ENCODE measurements at places on chromosomes 1 and 21.
A peak's percentile ranks its signal among the peaks of the same experiment; 100 is the strongest.

- DNase-seq: no peak
These were observed 3.5 kb downstream of the LRP8 start for GRCh38 chr1:53324321-53324720.

DNA sequence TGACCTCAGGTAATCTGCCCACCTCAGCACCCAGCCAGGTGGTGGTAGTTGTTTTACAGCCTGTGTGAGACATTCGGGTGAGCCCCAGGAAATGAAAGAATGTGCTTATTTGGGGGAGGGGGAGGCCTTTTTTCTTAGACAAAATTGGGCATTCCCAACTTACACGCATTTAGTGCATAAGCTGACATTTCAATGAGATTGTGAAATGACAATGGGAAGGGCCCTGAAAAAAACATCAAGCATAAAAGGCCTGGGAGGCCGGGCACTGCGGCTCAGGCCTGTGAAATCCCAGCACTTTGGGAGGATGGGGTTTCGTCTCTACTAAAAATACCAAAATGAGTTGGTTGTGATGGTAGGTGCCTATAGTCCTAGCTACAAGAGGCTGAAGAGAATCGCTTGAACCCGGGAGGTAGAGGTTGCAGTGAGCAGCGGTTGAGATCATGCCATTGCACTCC, 5.0 kb downstream of the GAS5 start:
- DNase-seq: no peak

DNA sequence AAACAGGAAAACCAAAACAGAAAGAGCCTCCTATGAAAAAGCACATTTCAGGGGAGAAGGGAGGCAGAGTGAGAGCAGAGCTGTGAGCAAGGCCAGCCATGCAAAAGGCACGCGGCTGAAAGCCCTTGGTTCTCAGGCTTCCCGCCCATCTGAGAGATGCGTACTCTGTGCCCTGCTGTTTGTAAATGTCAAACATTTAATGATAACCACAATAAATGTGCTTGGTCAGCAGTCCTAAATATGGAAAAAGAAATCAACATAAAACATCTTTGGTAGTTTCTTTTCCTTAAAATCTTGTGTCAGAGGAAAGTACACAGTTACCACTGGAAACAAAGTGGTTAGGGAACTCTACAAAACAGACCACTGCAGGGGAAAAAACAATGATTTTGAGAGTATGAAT, 283.1 kb downstream of the DSCAM start:
- no peak for DNase-seq

GRCh38 chr1:209565759-209566678, 17.5 kb upstream of the CAMK1G start:
- DNase-seq: peak; percentile 46

- DNase-seq: no peak
These were observed 802 bp downstream of the CYP4X1 start for GRCh38 chr1:47024141-47024801.

DNA sequence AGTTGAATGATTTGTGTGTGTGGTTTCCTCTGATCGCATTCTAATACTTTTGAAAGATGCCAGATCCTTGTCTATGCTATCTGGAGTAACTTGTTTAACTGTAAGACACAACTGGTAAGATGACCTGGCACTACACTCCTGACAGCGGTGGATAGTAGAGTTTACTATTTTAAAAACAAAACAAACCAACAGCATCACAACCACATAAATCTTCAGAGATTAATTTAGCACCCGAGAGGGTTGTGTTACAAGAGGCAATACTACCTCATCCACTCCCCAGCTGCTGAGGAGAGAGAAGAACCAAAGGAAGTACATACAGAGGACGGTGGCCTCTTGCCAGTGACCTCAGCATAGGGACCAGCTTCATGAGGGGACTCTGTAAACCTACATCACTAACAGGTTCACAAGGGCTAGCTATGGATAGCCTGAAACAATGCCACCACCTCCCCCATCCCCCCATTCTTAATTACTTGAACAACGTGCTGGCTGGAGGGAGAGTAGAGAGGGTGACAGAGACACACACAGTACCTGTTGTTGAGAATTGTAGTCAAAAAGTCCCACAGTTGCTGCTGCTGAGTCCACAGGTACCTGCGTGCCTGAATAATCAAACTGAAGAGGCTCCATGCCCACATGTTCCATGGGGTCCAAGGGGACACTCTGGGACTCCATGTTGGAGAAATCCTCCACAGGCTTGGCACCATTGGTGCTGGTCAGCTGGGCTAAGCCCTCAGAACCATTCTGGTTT, 73.5 kb downstream of the PUM1 start:
- DNase-seq: no peak

DNA sequence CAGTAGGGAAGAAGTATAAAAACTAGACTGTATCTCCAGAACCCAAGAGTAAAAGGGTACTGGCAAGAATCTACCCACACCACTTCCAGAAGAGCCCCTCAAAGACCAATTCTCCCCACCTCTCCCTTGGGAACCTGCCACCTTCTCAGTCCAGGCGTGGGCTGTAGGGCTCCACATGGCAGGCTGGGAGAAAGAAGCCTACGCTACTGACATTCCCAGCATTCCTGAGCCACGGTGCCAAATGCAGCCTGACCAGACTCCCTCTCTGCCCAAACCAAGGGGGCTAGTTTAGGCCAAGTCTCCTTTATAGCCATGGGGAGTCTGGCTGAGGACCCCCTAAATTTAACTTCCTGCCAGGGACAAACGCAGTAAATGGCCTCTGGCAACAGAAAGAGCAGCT, 2.0 kb downstream of the UBE2Q1 start:
- DNase-seq: no peak

DNA sequence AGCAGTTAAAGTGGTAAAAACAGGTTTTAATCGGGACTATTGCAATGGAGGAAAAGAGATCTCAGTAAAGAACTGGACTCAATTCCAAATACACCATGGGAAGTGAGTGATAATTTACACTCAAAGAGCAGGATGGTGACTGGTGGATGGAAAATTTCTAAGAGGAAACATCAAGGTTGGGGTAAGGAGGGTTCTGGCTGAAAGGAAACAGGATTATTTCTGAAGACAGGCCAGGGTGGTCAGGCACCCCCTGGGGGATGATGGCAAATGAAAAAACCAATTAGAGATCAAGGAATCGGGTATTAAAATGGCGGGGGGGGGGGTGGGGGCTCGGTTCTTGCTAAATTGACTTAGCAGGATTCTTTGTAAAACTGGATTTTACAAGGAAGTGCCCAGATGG, 12.3 kb upstream of the HSD11B1 start:
- DNase-seq: no peak

DNA sequence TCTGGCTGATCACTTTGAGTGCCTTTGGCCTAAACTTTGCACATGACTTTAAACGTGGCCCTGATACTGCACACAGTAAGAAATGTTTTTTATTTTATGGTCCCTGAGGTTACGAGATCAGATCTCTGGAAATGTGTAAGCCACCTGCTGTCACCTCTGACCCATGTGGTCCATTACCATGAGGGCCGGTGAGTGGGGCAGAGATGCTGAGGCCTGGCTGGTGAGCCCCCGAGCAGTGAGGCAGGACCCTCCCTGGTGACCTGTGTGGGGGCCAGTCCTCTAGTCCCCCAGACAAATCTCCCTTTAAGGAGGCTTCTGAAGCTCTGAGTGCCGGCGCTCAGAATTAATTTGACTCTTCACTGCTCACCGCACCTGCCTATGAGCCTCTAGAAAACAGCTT, 12.4 kb downstream of the TFF3 start:
- DNase-seq: no peak

DNA sequence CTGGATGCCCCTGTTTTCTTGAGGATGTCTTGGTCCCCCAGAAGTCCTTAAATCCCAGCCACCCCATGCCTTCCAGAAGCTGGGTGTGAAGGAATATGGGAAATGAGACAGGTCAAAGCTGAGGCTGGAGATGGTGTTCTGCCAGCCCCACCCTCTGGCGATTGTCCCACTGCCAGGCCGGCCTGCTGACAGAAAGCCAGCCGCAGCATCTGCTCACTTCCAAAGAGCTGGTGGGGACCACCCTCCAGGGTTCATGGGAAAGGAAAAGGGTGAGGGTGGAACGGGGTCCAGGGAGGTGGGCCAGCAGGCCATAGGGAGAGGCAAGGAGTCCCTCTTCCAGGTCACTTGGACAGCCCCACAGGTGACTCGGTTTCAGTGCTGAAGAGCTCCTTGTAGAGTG, 1.9 kb upstream of the LINGO4 start:
- DNase-seq: no peak

GRCh38 chr1:200039849-200040474, 12.5 kb downstream of the NR5A2 start:
- DNase-seq: no peak

DNA sequence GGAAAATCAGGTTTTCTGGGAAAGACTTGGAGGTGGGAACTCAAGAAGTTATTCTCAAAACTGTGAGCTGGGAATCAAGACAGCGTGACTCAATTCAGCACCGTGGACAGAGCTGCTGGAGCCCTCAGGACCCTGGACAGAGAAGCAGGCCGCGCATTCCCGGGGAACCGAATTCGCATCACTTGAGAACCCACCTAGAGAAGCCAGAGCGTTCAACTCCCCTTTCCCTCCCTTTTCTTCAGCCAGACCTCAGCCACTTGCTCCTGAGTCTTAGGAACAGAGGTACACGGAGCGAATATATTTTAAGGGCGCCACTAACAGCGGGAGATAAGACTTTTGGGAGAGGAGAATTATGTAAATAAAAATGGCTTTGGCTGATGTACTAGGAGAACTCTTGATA, 2.0 kb upstream of the LIN28A start:
- no peak for DNase-seq

DNA sequence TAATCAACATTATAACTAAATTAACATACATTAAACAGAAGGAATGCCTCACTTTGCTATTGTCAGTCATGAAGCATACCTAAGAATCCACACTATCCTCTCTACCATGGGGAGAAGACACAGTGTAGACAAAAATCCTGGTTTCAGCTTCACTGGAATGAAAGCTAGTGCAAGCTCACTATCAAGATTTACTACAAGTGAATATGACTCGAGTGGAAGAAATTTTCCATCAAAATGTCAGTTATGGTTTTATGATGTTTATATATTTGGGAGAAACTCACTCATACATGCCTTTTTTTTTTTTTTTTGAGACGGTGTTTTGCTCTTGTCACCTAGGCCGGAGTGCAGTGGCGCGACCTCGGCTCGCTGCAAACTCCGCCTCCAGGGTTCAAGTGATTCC, 424.3 kb downstream of the KCNT2 start:
- DNase-seq: no peak

- no peak for DNase-seq
These were observed 13.7 kb upstream of the MFSD2A start for GRCh38 chr1:39940980-39941871.

DNA sequence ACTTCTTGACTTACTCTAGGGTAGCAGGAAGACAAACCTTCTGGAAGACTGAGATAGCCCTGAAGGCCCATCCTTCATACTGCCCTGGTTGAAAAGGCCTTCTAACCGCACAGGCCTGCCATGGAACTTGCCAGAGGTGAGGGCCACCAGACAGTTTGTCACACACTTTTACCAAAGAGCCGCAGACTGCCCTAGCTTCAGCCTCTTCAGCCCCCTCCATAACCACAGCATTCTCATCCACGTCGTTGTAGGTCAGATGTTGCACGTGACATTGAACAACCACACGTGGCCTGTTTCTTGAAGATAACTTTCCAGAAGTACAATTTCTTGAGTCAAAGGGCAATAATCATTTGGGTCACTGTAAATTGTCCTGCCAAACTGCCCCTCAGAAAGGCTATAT, 18.9 kb downstream of the ZNF362 start:
- no peak for DNase-seq

- no peak for DNase-seq
These were observed 15.0 kb downstream of the ITGB2 start for GRCh38 chr21:44905728-44906090.

GRCh38 chr1:117613969-117614729, 8.3 kb downstream of the TENT5C start:
- no peak for DNase-seq

GRCh38 chr1:8354038-8354437, 36.1 kb downstream of the SLC45A1 start:
- DNase-seq: no peak

DNA sequence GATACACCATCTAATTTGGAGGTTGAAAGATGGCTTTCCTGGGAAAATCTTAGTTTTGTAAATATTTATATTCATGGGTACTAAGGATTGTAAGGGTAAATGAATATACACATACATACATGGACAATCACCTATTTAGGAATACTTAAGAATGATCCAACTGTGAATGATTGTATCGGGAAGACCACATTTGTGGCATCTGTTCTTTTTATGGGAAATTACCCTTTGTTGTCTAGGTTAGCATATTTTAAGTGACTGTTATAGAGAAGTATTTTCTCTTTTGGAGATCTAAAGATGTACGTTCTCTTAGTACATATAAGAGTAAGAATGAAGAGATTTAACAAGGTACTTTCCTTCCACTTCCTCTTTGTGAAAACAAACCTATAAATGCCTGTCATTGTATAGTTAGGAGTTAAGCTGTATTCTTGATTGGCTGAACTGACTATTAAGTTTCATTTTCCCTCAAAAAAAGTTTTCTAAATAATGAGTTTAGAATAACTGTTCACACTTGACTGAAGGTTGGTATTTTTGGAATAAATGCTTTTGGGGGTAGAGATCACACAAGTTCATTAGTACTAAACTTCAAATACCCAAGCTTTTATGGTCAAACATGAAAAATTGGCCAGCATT, 26.7 kb downstream of the SNX7 start:
- no peak for DNase-seq

DNA sequence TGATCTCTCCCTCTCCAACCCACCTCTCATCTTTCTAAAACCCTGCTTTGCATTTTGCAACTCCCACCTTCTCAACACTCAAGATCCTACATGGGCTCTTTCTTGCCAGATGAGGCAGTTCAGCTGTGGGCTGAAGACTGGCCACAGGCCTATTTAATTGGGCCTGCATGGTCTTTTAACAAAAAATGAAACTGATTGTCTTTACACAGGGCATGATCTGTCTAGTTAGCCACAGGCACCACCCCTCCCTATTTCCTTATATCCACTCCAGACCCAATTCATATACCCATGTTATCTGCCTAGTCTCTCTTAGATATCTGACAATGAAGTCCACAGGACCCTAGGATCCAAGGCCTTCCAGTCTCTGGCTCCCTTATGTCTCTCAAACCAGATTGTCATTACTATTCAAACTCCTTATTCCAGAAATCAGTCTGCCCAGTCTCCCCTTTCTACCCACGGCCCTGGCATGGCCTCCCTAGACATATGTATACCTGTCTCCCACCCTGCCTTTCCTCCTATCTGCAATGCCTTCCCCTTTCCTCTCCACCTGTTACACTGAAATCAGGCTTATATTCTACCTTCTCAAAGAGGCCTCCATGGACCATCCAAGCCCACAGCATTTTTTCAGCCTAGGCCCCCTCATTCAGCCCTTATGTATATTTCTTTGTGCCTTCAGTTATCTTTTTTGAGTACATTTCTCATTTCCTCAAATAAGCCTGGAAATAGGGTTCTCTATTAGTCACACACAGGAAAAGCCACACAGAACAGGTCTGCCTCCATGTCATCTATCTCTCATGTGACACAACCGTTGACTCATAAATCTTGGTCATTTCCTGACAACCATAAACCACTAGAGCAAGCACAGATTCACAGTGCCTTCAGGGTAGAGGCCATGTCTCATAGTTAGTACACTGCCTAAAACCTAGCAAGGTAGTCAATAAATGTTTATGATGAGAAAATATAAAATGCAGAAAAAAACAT, 39.0 kb downstream of the LPAR3 start:
- DNase-seq: peak; percentile 89

- peak; percentile 89 for DNase-seq
These were observed 32.7 kb upstream of the VANGL1 start for GRCh38 chr1:115609021-115609420.
